Activated CD8-positive, alpha-beta T cell treated with anti-CD3 and anti-CD28 coated beads, Interleukin-2, amount 10 ng/mL, durations not matched to agents 7 days and 5 days (primary cell): ENCODE measurements at places on chromosomes 7 and 10. TPM values are rescaled to one million over a fixed set of nuclear protein-coding genes. Genes with fewer than 3 reads are reported as not detected.

DNA sequence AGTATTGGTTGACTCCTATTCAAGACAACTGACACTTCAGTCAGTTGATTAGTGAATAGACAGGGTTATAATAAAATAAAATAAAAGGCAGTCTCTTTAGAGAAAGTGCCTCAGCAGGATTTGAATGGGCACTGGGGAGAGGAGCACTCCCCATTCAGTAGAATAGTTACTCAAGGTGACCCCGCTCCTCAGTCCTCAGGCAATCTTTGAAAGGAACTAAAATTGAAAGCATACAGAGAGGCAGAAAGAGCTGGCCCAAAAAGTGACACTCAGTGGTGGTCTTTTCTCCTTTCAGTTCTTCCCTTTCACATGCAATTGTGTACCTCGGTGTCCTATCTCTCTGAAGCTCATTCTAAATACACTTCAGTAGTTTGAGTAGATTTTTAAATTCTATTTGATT lies 47.4 kb upstream of the MACC1 start:
- DNase-seq = no peak

DNA sequence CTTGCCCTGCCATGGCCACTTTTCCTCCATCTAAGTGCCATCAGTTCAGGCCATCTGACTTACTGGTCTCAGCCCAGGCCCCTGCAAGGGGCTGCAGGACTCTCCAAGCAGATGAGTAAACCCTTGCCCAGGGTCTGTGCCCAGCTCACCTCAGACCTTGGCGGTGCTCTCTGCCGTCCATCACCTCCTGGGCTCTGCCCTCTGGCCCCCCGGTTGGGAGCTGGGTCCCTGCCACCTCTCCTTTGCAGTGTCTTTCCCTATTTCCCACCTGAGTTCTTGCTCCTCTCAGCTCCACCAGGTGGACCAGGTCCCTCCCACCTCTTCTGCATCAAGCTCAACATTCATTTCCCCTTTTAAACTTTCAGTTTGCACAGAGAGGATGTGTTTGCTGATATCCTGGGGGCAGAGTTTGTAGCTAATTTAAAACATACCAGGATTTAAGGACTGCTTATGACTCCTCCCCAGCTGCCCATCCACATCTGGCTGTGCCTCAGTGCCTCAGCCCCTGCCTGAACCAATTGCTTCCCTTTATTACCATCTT lies 135.5 kb downstream of the SLIT1 start:
- no peak for DNase-seq

Gene SLC26A5
- not detected for total RNA-seq

- no peak for DNase-seq
These were observed 135.7 kb downstream of the SDK1 start for GRCh38 chr7:3436746-3437145.

Gene POLR2J2
- total RNA-seq = 20.6 TPM

DNA sequence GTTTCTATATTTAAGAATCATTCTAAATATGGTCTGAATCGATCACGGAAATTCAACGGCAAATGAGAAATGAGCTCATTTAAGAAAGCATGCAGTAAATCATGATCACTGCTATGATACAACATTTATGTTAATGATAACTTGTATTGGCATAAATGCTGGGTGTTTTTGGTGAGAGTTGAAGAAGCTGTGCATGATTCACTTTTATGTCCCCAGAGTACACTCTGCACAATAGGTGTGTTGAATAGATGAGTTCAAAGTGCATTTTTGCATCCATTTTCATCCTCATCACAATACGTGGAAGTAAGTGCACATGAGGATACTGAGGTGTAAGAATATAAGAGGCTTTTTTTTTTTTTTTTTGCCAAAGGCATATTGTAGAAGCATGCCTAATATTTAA lies 169.3 kb downstream of the PPP1R17 start:
- no peak for DNase-seq

Gene ADRB1
- 0.45 TPM for total RNA-seq

GRCh38 chr10:133559216-133559615 lies 6.2 kb downstream of the SYCE1 start:
- no peak for DNase-seq

GRCh38 chr10:95279042-95279820 lies 11.6 kb downstream of the PDLIM1 start:
- no peak for DNase-seq

Gene LIPN
- total RNA-seq = not detected

DNA sequence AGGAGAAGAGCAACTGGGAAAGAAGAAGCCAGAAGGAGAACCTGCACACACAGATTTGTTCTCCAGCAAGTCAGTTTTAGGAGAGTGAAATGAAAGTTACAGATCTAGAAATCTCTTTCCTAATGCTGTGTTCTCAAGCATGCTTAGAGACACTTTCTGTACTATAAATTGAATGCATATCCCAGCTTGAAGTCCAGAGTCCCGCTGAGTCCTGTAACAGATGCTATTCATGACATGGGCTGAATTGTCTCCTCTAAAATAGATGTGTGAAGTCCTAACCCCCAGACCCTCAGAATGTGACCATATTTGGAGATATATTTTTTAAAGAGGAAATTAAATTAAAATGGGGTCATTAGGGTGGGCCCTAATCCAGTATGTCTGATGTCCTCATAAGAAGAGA lies 46.9 kb upstream of the GJD4 start:
- no peak for DNase-seq

DNA sequence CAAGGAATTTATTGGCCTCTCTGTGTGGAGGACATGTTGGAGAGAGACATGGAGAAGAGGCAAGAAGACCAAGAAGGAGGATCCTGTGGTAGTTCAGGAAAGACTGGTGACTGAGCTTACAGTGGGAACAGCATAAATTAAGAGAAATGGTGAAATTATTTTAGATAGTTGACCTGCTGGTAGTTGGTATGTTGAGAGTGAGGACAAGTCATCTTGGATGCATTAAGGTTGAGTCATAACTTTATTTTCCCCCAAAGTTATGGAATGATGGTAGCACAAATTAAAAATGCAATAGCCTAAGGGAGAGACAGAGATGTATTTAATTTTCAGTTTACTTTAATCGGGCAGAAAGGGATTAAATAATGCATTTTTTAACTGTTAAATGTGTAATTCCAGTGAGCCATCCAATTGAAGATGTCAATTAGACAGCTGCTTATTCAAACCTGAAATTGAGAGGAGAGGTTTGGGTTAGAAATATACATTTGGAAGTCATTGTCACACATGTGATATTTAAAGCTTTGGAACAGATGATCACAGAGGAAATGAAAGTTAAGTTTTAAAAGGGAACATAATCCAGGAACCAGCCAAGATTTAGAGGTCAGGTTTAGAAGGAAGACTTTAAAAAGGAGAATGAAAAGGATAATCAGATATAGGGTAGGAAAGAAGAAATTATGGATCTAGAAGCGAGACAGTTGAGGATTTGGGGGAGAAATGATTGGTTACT lies 80.6 kb downstream of the DGKB start:
- no peak for DNase-seq

GRCh38 chr7:96228760-96229159 lies 93.1 kb downstream of the SLC25A13 start:
- no peak for DNase-seq

DNA sequence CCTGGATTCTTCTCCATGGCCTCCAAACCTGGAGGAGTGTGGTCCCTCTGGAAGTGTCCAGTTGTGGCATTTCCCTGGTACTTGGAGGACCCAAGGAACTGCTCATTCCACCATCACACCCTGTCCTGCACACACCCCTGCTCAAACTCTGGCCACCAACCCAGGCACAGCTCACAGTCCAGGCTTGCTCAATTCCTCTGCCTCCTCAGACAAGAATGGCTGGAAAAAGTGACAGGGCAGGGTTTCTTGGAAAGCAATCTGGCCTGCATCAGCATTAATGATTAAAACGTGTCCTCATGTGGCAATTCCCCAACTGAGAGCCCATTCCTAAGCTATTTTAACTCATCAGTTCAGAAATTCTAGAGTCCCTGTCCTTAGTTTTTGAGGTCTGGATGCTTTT lies 17.2 kb upstream of the TPST1 start:
- no peak for DNase-seq
